Activated CD4-positive, alpha-beta T cell treated with anti-CD3 and anti-CD28 coated beads, Interleukin-2, amount 50 U/mL, for 1 hour (primary cell): ENCODE measurements at places on chromosomes 3 and 15.
A peak's percentile ranks its signal among the peaks of the same experiment; 100 is the strongest.

GRCh38 chr3:13708871-13709595 is 160.1 kb downstream of the FBLN2 start:
- no peak for DNase-seq

- no peak for DNase-seq
Measured at GRCh38 chr3:7897655-7898054, 604.0 kb upstream of the LMCD1 start.

DNA sequence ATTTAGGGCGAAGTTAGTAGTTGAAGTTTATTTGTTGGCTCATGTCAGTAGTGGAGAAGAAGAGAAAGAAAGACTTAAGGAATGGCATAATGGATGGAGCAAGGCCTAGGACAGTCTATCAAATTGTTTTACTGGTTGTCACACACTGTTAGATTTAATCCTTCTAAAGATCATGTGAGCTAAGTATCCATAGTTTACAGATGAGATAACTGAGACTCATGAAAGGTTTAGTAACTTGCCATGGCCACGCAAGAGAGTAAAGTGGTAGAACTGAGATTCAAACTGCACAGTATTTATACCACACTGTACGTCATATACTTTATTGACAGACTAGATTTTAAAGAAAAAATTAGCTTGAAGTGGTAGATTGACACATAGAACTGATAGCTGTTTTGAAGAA is 11.4 kb downstream of the SPRED1 start:
- DNase-seq, result no peak

DNA sequence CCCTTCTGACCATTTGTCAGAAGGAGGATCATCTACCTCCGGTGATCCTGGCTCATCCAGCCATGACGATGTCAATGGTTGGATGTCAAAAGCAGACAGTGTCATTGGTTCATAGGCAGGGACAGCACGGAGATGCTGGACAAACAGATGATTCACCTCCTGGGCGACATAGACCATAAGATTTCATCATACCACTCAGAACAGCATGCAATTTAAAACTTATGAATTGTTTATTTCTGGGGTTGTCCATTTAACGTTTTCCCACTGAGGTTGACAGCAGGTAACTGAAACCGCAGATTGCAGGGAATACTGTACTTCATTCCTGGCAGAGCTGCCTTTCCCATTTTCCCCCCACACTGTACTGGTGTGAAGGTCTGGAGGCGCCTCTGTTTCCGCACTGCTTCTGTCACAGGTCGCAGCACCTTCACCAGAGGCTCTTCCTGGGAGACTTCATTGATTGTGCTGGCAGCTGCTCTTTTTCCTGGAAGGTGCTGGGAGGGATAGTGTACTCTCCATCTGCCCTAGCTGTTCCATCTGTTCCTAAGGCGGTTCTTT is 32.5 kb upstream of the TMOD3 start:
- no peak for DNase-seq

DNA sequence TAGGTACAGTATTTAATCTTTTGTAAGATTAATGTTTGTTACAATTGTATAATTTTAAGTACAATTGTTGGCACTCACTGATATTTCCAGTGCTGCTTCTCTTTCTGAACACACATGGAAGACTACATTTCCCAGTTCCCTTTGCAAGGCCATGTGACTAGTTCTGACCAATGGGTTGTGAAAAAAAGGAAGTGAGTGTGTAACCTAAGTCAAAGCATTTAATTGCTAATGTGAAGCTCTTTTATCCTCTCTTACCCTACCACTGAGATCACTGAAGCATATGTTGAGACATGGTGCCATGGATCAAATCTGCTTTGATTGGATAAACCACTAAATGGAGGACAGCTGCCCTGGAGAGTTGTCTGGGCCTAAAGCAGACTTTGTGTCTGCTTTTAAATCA is 83.9 kb upstream of the PLXND1 start:
- DNase-seq, result peak; percentile 23

DNA sequence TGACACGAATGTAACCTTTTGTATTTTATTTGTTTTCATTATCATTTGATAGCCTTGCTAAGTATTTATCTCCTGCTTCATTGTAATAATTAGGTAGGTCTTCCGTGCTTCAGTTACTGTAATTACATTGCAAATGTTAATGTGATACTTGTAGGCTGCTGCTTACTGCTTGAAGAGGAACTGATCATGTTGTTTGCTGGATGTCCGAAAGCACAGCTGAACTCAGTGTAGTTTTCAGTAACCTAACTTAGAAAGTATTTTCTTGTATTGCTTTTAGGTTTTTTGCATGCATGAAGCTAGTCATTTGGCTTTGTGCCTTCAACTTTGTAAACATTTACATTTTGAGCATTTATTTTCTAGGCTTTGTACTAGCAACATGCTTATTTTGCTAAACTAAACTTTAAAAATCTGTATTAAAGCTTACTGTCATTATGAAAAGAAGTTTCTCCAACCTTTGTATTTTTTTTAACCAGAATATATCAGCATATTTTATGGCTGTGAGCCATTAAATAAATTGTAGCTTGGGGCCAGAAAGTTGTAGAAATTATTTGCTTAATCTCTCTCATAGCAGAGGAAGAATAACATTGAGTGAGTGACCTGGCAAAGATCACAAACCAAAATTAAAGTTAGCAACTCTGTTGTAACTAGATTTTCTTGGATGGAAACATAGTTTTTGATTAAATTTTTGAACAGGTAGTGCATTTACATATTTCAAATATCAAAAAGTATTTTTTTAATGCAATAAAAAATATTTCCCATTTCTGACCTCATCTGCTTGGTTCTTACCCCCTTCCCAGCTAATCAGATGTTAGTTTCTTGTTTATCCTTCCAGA is 30.7 kb downstream of the SACM1L start:
- no peak for DNase-seq

GRCh38 chr3:38229036-38229435 is 36.6 kb upstream of the SLC22A13 start:
- no peak for DNase-seq

- DNase-seq, result no peak
Measured at GRCh38 chr3:173921732-173922131, 524.2 kb downstream of the NLGN1 start.

DNA sequence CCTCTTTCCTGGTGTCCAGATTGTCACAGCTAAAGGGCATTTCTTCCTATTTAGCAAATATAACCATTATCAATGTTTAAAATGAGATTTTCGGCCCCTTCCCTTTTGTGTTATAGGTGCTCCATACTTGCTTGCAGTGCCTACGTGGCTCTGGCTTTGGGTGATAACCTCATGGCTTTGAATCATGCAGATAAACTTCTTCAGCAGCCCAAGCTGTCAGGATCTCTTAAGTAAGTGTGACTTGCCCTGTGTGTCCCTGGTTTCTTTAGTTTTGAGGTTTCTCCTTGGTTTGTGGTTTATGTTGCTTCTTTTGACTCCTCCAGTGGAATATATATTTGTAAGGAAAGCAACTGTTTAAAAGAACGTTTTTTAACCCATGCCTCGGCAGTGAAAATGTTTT is 58.5 kb upstream of the TRIM71 start:
- no peak for DNase-seq

GRCh38 chr3:39810647-39811161 is 1.3 kb downstream of the MYRIP start:
- DNase-seq, result no peak

DNA sequence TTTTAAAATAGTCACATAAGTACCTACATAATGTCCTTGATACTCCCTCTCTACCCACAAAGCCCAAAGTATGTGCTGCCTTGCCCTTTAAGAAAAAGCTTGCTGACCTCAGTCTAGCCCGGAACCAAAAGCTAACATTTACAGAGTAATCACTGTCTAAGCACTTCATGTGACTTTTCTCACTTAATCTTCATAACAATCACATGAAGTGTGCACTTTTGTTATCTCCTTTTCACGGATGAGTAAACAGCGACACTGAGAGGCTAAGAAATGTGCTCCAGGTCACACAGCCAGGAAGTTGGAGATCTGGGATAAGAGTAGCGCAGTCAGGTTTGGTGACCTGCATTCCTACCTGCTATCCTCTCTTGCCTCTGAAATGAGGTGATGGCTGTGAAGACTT is 194.0 kb downstream of the ITPR1 start:
- DNase-seq, result no peak

DNA sequence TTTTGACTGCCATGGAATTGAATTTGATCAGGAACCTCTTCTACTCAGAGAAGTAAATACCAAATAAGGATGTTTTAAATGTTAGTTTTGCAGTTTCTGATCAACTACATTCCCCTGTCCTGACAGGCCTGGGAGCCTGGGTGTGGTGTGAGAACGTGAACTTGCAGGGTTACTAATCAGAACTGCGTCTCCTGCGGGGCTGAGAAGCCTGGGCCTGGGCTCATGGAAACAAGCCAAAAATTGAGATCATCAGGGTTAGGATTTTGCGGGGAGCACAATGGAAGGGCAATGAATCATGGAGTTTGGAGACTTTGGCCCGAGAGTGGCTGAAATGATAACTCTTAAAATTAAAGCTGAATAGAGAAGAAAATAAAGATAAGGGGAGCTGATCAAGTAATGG is 47.8 kb upstream of the C3orf70 start:
- DNase-seq, result no peak
